ENCODE measurements at places on chromosomes 2 and 18.
A peak's percentile ranks its signal among the peaks of the same experiment; 100 is the strongest.

- H3K4me3 ChIP-seq = no peak overlapping the region
- DNase-seq = no peak
- peaks cover 5% of the 10 kb centered on the region for H3K27me3 ChIP-seq
- H3K36me3 ChIP-seq = no peaks in the 10 kb centered on the region
These were observed 15.0 kb downstream of the RND3 start for GRCh38 chr2:150472511-150472899.

GRCh38 chr2:45128580-45128997 is 119.3 kb upstream of the SIX2 start:
- H3K36me3 ChIP-seq = no peaks in the 10 kb centered on the region
- peaks cover 9% of the 10 kb centered on the region for H3K27me3 ChIP-seq
- H3K4me1 ChIP-seq = no peaks in the 10 kb centered on the region
- H3K4me3 ChIP-seq = no peak overlapping the region
- H3K27ac ChIP-seq = no peak overlapping the region
- DNase-seq = no peak

DNA sequence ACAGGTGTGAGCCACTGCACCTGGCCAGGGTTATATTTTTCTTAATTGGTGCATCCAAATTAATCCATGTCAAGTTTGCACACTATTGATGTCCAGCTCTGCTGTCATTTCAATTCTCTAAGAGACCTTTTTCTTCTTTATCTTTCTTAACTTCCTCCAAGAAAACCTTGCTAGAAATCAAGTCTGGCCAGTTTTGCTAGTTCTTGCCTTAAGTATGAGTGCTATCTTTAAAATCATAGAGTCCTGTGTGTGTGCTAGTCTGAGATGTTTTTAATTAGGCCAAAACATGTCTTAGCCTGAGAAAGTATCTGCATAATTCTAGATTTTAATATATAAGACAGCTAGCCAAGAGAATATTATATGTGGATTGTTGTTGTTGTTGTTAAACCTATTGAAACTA is 56.2 kb upstream of the SLC39A10 start:
- no peaks in the 10 kb centered on the region for H3K27me3 ChIP-seq
- H3K4me1 ChIP-seq = peaks cover 3% of the 10 kb centered on the region
- DNase-seq = no peak
- H3K36me3 ChIP-seq = no peaks in the 10 kb centered on the region

DNA sequence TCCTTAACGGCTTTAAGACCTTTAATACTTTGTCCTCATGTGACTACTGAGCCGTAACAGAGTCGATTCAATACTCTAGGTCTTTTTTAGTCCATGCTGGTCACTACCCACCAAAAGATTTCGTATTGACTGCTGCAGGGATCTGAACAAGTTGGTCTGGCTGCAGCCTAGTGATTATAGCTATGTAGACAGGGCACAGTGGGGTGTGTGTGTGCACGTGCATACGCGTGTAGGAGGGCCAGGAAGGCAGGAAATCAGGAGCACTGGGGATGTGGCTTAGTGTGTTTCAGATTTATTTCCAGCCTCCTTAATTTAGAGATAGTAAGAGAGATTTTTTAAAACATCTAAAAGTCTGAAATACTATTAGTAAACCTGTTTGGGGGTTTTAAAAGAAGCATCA is 161.4 kb downstream of the MYO3B start:
- DNase-seq = no peak
- H3K4me1 ChIP-seq = peaks cover 3% of the 10 kb centered on the region
- H3K27me3 ChIP-seq = peaks cover 41% of the 10 kb centered on the region

GRCh38 chr2:13597176-13597575 is 880.4 kb downstream of the TRIB2 start:
- no peak overlapping the region for H3K27ac ChIP-seq
- no peaks in the 10 kb centered on the region for H3K27me3 ChIP-seq
- DNase-seq = no peak
- no peaks in the 10 kb centered on the region for H3K36me3 ChIP-seq
- H3K4me1 ChIP-seq = no peaks in the 10 kb centered on the region

DNA sequence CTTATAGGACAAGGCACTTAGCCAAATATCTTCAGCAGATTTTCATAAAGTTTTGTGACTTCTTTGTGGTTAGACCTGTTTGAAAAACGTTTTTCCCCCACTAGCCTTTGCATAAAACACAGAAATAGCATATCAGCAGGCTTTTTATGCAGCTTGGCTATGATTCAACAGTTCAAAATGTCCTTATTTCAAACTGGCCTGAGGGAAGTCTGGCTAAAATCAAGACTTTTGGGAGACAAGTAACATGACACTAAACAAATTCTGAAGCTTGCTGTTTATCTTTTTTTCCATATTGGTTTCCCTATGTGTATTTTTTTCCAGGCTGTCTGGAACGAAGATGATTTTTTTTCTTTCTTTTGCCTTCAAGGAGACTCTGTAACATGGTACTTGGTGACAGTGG is 95.1 kb upstream of the L3MBTL4 start:
- DNase-seq = no peak
- H3K27me3 ChIP-seq = no peaks in the 10 kb centered on the region
- H3K4me1 ChIP-seq = no peaks in the 10 kb centered on the region

- no peak overlapping the region for H3K4me3 ChIP-seq
- H3K27ac ChIP-seq = peak overlapping the region; percentile 93
- no peak for DNase-seq
- H3K27me3 ChIP-seq = no peaks in the 10 kb centered on the region
- no peaks in the 10 kb centered on the region for H3K36me3 ChIP-seq
- peaks cover 34% of the 10 kb centered on the region for H3K4me1 ChIP-seq
These were observed 66.7 kb downstream of the PTPN4 start for GRCh38 chr2:119826370-119826961.
